Pulmonary artery endothelial cell (primary cell): ENCODE measurements at places on chromosomes 5 and 9. TPM values are rescaled to one million over a fixed set of nuclear protein-coding genes. Genes with fewer than 3 reads are reported as not detected.

DNA sequence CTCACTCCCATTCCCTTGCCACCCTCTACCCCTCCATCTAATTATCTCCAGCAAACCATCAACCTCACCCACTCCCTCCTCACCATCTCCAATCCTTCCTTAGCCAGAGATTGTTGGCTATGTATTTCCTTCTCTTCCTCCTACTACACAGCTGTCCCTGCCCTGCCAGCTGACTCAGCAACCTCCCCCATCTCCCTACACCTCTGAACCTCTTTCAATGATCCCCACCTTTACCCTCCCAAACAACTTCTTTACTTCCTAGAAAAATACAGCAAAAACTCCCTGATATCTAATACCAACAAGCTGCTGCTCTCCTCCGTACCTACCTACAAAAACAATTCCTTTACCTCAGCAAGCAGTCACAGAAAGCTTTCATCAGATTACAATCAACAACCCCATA lies 37.3 kb downstream of the SPTLC1 start:
- no peak for DNase-seq

DNA sequence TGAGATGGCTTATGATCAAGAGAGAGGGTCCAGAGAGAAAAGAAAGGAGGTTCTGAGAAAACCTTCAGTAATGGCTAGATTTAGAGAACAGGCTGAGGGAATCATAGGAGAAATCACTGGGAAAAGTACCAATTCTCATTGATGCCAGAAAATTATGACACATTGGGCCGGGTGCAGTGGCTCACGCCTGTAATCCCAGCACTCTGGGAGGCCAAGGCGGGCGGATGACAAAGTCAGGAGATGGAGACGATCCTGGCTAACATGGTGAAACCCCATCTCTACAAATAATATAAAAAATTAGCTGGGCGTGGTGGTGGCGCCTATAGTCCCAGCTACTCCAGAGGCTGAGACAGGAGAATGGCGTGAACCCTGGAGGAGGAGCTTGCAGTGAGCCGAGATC lies 29.5 kb upstream of the PLIN2 start:
- DNase-seq, result no peak

DNA sequence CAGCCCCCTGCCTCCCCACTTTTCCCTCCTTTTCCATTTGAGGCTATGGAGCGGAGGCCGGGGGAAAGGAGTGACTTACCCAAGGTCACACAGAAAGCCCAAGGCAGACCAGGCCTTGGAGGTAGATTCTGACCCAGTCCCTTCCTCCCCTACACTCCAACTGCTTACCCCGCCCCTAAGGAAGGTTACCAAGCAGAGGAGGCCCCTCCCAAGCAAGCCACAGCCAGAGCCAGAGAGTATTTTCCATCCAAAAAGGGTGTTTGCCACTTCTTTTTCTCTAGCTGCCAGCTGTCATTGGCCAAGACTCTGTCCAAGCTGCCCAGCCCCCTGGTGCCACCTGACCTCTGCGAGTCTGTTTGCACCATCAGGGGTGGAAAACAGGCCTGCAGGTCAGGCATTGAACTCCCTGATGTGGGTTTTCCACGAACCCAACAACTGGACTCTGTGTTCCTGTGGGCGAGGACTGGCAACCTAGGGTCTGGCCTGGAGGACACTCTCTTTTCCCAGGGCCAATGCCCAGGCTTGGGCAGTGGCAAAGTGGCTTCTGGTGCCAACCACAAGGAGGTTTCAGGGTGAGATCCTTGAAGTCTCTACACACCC lies 6.3 kb upstream of the ASS1 start:
- DNase-seq, result no peak

DNA sequence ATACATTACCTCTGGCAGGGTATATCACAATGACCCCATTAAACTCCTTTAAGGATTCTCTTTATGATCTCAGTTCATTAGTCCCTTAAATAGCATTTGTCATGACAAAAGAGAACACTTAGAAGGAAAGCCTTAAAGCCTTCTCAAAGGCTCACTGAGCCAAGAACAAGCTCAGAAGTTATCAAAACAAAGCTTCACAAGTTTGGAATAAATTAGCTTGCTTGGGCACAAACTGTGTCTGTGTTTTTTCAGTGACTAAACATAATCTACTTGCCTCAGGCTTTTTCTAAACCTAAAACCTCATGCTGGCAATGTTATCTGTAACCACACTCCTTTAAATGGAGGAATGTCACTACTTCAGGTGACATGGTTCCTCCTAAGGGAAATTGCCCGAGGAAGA lies 1114.9 kb upstream of the C9orf72 start:
- no peak for DNase-seq

- no peak for DNase-seq
Observed at GRCh38 chr5:56409331-56410190, 176.4 kb upstream of the ANKRD55 start.

DNA sequence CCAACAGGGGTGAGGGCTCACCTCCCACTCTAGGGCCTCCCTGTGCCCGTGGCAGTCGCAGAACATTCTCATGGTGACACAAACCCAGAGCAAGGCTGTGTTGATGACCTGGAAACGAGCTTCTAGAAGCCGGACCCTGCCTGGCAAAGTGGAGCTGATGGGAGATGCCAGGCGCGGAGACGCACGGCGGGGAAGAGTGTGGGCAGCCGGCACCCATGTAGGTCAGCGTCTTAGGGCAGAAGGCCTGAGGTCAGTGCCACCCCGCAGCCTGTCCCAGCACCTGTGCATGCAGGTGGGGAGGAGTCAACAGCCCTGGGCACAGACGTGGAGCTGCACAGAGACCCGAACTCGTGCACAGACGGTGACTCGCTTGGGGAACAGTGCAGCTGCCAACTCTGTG lies 5.4 kb downstream of the SLC6A18 start:
- DNase-seq, result no peak

The TMEM232 gene
- total RNA-seq, result 0.39 and 0.46 TPM in 2 replicates

DNA sequence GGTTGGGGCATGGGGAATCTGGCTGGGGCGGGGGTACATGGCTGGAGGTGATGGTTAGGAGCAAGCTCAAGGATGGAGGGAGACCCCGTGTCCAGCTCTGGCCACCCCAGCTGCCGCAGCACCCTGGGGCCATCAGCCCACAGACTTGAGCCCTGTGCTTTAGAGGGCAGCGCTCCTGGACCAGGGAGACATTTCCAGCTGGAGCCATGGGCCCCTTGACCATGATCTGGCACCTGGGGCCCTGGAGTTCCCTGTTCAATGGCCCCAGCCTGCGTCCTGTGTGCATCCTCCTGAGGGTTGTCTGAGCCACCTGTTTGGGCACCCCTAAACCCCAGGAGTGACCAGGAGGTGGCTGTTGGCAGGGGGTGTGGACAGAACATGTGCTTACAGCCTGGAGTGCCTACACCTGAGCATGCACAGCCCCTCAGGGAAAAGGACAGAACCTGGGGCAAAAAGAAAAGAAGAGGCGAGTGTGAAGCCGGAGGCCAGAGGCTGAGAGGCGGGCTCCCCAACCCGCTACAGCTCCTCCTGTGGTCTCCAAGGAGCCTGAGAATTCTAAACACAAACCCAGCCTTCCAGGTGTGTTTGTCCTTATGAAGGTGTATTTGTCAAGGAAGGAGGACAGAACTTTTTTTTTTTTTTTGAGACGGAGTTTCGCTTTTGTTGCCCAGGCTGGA lies 126.7 kb downstream of the C9orf50 start:
- no peak for DNase-seq

DNA sequence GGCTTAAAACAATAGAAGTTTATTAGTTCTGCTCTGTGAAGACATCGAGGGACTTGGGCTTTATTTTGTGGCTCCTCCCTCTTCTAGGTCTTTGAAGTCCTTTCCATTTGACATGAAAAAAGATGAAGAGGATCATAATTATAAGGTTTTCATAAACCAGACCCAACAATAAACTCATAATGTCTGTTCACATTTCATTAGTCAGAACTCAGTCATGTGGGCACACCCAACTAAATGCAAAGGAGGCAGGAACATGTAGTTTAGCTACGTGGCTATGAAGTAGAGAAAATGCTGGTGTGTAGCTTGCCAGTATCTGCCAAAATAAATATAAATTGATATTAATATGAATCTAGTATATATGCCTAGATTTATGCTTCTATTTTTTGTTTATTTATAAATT lies 393.9 kb upstream of the C9orf72 start:
- no peak for DNase-seq

The GAPT gene
- total RNA-seq, result not detected in 2 replicates

GRCh38 chr5:7629561-7629960 lies 221.4 kb downstream of the CFAP90 start:
- no peak for DNase-seq

GRCh38 chr5:9046756-9047481 lies 499.0 kb downstream of the SEMA5A start:
- DNase-seq, result no peak
